ENCODE measurements at places on chromosomes 1 and 21.

- no peak for DNase-seq
Observed at GRCh38 chr1:110502402-110503151, 16.4 kb downstream of the KCNA10 start.

GRCh38 chr1:90579212-90579802, 137.8 kb downstream of the BARHL2 start:
- no peak for DNase-seq

DNA sequence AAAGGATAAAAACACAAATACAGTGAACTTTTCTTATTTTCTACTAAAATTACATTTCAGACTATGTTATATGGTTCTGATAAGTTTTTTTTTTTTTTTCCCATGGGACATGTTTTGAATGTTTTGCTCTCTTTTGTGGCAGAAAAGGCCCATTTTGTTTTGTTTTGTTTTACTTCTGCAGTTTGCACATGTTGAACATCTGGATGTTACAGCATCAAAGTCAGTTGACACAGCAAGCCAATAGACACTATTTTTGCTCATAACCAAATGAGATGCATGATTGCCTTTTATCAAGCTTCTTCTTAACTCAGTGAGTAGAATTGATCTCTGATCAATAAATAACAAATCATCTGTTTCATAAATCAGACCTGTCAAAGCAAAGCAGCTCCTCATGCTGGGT, 904.2 kb downstream of the ADGRL2 start:
- no peak for DNase-seq

GRCh38 chr1:172967936-172968335, 82.8 kb downstream of the TNFSF18 start:
- no peak for DNase-seq

DNA sequence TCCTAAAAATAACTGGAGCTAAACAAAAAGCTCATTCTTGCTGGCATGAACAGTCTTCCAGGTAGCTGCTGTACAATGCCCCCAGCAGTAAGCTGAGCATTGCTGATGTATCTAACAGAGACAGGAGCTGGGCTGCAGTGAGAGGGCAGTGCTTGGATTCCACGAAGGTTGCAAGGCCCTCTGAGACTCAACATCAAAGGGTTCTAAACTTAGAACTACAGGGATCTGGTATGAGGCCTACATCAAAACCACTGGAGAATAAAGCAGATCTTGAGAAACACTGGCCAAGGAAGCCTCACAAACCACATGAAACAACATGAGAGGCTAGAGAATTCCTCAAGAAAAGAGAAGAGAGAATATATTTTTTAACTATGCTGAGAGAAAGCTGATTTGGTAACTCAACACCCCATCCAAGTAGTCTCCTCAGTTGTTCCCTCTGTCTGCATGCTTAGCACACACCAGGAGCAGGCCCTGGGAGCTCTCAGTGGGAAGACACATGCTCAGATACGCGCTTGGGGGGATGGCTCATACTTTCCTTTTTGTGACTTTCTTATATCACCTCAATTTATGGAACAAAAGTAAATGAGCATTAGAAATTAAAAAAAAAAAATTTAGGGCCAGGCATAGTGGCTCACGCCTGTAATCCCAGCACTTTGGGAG, 27.7 kb downstream of the DSTYK start:
- no peak for DNase-seq

GRCh38 chr1:227739636-227740035, 4.4 kb downstream of the SNAP47 start:
- no peak for DNase-seq

DNA sequence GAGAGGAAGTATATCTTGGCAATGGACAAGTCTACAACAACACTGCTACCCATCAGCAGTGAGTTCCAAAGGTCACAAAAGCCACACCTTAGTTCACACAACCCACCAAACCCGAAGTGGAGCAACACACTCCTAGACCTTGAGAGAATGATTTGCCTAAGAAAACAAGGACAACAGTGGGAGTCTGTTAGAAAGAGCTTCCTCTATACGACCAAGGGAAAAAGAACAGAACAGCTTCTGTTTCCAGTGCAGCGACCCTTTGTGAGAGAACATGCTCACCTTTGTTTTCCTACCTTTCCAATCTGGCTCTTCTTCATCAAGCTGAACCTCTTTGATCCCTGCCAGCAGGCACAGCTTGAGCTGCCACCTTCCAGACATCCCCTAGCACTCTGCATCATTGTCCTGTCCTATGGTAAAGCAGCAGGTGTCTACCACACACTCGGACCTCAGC, 56.7 kb upstream of the PALMD start:
- DNase-seq: no peak

GRCh38 chr21:32842146-32842545, 70.6 kb upstream of the PAXBP1 start:
- no peak for DNase-seq

- DNase-seq: no peak
Observed at GRCh38 chr1:222090103-222090502, 348.2 kb upstream of the DUSP10 start.

GRCh38 chr1:203675596-203676347, 49.1 kb downstream of the ATP2B4 start:
- no peak for DNase-seq

GRCh38 chr21:46100906-46101305, 3.0 kb downstream of the COL6A2 start:
- no peak for DNase-seq

GRCh38 chr1:246508897-246509688, 2.0 kb upstream of the SMYD3 start:
- no peak for DNase-seq

GRCh38 chr1:64598100-64598571, 128.2 kb downstream of the CACHD1 start:
- no peak for DNase-seq

DNA sequence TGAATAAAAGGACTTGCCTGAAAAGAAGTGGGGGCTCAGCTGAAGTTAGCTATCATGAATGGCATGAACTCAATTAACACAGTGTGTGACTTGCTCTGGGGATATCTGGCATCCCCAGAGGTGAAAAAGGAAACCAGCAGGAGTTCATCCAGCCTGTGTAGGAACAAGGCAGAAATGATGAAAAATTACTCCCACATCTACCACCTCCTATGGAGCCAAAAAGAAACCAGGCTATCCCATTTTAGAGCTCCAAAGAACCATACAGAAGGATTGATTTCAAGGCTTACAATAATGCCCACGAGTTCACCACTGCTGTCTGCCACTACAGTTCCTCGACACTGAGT, 25.3 kb downstream of the TP53BP2 start:
- no peak for DNase-seq

- DNase-seq: no peak
Observed at GRCh38 chr1:203527013-203527412, 33.1 kb downstream of the OPTC start.

GRCh38 chr1:2193514-2194281, 874 bp downstream of the FAAP20 start:
- no peak for DNase-seq

DNA sequence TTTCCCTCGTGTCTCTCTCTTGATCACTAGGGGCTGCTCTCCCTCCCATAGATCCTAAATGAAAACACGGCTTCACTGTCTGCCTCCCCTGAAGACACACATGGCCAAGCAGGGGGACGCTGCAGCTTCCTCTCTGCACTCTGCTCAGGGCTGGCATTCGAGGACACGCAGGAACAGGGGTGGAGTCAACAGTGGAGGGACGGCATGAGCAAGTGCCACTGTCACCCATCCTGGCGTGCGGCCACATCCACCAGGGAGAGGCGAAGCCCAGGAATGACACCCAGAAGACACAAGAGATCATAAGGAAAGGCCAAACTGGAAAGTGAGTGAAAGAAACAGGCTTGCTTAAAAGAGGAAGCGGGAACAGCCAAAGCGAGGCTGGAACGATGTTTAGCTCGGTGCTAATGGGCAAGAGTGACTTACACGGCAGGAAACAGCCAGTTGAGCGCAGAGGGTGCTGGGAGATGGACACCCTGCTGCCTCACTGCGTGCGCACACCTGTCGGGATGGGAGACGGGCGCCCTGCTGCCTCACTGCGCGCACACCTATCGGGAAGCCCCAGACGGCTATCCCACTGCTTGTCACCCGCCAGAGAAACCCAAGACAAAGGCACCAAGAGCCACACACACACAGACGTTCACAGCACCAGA, 13.6 kb upstream of the C1QTNF12 start:
- no peak for DNase-seq

GRCh38 chr1:15411593-15412137, 2.0 kb downstream of the EFHD2 start:
- DNase-seq: peak; percentile 65

DNA sequence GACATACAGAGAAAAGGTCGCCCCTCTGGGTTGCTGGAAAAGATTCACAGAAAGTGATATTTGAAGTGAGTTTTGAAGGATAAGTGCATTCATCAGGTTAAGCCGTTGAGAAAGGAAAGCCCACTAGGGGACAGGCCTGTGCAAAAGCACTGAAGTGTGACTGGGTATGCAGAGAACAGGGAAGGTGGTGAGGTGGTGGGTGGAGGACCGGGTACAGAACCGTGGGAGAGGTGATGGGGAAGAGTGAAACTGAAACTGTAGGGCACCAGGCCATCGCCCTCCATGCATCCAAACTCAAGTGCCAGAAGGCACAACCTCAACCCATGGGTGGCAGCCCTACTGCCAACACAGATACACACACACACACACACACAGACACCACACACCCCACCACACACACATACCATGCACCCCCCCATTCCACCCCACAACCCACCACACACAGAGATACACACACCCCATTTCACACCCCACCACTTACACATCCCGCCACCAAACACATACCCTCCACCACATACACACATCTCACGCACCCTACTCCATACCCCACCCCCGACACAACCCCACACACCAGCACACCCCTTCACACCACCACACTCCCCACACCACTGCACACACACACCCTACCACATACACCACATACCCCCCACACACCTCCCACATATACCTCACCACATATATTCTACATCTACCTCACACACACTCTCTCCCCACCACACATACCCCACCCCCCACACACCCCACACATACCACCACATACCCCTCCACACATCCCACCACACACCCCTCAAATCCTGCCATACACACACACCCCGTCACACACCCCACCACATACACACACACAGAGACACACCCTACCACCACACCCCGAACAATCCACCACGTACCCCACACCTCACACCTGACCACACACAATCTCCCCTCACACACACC, 59.0 kb downstream of the TSEN15 start:
- no peak for DNase-seq

DNA sequence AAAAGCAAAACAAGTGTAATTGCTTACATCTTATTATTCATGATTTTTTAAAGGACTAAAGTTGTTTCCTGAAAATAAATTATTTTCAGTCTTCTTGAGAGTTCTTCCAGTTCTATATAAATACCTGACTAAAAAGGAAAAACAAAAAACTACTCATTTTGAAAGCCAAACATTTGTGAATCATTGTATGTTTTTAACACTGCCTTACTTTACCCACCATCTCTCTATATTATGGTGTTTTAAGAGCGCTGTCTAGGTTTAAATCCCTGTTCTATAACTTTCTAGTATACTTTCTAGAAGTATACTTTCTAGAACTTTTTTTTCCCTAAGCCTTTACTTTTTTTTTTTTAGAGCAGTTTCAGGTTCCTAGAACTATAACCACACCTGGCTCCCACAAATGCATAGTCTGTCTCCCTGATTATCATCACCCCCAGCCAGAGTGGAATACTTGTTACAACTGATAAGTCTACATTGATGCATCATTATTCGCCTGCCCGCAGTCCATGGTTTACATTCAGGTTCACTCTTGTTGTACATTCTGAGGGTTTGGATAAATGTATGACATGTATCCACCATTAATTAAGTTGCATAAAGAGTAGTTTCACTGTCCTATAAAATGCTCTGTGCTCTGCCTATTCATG, 9.8 kb downstream of the RSBN1 start:
- no peak for DNase-seq

DNA sequence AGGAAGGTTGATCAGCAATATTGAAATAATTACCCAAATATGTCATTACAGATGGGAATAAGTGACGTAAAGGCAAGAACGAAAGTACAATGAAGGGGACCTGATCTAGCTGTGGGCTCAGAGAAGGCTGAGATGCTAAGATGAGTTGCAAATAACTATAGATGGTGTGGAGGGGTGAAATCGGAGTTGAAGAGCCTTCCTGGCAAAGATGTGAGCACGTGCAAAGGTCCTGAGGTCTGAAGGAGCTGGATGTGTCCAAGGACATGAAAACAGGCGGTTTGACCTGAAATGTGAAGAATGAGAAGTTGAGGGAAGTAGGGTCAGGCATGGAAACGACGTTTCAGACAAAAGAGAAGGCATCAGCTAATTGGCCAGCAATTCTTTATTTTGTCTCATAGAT, 61.6 kb upstream of the SLC45A1 start:
- no peak for DNase-seq

DNA sequence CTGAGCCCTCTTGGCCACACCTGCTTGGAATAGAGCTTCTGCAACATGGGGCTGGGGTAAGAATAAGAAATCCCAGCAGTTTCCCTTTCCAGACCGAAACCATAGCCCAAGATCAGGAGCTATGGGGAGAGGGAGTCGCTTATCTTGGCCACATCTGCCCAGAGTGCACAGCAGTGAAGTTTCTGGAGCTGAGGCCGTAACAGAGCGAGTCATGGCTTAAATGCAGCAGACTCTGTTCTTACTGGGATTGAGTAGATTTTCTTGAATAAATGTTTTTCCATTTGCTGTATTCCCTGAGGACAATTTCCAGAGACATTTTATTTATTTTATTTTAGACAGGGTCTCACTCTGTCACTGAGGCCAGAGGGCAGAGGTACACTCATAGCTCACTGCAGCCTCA, 33.5 kb downstream of the CFAP57 start:
- no peak for DNase-seq

- no peak for DNase-seq
Observed at GRCh38 chr1:46812065-46812963, 13.5 kb downstream of the CYP4B1 start.
